ENCODE measurements at places on chromosomes 11 and 22.

- peak; percentile 40 for DNase-seq
Measured at GRCh38 chr11:5600374-5600851, 4.0 kb downstream of the TRIM6 start.

- no peak for DNase-seq
Measured at GRCh38 chr11:103997082-103997481, 39.4 kb upstream of the DDI1 start.

GRCh38 chr22:37401401-37402183, 25.7 kb downstream of the ELFN2 start:
- no peak for DNase-seq

GRCh38 chr11:93143186-93143585, 54.6 kb downstream of the SLC36A4 start:
- no peak for DNase-seq

GRCh38 chr11:79663017-79663416, 222.2 kb upstream of the TENM4 start:
- no peak for DNase-seq

DNA sequence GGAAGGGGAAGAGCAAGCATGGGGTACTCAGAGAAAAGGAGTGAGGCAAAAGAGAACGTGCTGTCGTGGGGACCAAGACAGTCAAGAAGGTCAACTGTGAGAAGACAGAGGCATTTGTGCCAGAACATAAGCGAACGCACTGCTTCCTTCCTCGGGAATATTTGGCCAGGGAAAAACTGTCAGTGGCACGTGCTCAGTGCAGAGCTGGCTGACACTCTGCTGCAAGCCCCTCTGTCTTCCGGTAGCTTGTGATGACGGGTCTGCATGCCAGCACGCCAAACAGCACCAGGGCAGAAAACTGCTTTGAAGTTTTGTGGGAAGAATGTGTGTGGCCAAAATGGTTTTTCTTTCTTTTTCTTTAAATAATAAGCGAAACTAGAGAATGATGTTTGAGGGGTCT, 60.6 kb downstream of the SMCO4 start:
- DNase-seq, result no peak

- DNase-seq, result no peak
Measured at GRCh38 chr22:28018461-28018927, 99.4 kb upstream of the PITPNB start.

DNA sequence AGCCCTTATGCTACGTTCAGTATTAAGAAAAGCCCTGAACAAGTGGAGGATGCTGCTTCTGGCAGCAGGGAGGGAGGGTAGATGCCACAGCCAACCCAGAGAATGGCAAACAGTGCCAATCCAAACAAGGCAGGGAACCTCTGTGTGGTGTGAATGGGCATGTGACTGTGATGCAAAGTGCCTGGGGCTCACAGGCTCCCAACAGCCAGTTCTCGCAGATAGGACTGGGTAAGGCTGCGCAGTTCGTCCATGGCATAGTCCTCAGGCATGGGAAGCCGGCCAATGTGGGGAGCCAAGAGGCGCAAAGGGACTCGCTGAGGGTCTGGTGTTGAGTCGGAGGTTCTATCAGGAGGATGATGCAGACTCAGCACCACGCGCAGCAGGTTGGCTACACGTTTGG, 4.8 kb upstream of the CHRNA10 start:
- no peak for DNase-seq

GRCh38 chr11:119830400-119830799, 101.4 kb upstream of the NECTIN1 start:
- no peak for DNase-seq

GRCh38 chr11:76747915-76748860, 35.0 kb upstream of the TSKU start:
- DNase-seq, result no peak

- DNase-seq, result no peak
Measured at GRCh38 chr11:34411791-34412190, 26.9 kb upstream of the CAT start.

- DNase-seq, result no peak
Measured at GRCh38 chr22:36886016-36886415, 25.2 kb downstream of the NCF4 start.

DNA sequence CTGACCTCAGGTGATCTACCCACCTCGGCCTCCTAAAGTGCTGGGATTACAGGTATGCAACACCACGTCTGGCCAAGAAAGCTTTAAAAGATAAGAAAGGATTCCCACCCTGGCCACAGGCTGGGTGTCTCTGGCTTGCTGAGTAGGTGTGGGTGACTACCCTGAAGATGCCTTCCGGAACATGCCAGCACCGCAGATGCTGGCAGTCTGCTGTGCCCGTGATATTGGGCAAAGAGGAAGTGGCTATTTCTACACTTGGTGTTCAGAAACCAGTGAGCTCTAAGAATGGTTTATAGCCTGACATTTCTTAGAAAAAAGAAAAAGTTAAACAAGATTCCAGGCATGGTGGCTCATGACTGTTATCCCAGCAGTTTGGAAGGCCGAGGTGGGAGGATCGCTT, 6.1 kb downstream of the MRPL11 start:
- no peak for DNase-seq

DNA sequence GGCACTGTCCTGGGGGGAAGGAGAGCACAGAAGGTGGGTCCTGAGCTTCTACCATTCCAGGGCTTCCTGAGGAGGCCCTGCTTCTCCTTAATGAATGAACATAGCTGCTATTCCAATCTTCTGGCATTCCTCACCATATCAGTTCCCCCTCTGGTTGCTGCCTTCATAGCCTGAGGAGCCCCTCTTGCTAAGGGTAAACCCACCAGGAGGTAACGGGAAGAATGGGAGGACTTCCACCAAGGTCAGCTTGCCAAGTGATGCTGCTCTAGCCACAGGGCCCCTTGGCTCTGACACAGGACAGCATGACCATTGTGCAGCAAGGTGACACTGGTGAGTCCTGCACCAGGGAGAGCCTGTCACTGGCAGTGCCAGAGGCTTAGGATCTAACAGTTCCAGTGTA, 1022.5 kb downstream of the TBC1D22A start:
- DNase-seq, result no peak

DNA sequence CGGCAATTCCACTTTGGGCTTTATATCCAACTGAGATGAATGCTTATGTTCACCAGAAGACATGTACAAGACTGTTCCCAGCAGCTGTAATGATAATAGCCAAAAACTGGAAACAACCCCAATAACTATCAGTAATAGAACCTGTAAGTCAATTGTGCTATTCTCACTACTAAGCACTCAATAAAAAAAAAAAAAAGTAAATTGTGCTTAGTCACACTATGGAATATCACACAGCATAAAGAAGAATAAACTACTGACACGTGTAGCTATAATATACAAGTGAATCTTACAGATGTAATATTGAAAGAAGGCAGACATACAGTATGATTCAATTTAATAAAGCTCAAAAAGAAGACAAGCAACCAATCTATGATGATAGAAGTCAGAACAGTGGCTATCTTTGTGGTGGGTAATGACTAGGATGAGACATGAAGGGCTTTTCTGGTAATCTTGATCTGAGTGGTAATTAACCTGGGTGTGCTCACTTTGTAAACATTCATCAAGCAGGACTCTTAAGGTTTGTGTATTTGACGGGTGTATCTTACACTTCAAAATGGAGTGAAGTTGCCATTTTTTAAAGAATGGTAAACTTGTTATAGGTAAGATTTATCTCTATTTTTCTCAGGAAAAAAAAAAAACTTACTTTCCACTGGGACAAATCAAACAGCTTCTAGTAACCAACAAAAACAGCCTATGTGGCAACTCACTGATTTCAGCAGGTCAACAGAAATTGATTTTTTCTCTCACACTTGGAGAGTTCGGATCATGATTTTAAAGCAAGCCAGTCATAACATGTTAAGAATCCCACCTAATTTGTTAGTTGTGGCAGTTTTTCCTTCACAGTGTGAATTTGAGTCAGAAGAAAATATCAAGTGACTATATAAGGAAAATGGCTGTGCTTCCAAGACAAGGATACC, 84.2 kb downstream of the CCDC83 start:
- DNase-seq, result no peak

DNA sequence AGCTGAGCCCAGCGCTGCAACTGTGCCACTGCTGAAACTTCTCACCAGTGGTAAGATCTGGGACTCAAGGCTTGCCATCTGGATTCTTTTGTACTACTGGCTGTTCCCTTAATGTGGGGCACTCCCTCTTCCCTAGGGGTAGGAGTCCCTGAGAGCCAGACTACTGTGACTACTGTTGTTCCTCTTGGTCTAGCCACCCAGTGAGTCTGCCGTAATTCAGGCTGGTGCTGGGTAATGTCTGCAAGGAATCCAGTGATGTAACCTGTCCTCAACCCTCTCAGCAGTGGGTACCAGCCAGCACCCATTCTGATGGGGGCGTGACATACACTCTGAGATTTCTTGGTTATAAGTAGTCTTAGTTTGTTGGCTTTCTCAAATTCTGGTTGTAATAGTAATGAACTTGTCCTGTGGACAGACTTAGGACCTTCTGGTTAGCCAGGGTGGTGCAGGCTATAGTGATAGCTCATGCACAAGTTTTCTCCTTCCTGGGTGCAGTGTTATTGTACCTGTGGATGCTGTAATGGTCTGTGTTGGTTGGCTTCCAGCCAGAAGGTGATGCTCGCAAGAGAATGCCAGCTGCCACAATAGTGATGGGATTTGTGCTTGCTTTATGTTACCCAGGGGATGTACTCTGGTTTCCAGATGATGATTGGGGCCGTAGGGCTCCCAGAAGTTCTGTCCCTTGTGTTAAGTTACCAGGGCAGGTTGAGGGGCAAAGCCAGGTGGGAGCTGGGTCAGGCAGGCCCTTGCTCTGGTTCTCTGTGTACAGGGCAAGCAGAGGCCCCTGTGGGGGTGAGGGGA, 65.5 kb downstream of the ARHGAP42 start:
- DNase-seq, result no peak

DNA sequence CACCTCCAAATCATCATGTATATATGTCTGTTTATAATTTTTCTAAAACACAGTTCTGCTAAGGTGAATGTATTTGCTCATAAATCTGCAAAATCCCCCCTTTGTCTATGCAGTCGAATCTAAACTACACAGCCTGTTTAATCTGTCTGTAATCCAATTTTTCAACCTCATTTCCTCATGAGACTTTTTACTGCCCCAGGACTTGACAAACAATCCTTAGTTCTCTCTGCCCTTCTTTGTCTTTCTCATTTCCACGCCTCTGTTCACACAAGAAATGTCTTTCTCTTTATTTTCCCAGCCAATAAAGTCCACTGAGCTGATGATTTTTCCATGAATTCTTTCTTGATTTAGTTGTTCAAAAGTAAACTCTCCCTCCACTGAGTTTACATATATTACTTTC, 1154.3 kb downstream of the FAM181B start:
- no peak for DNase-seq

GRCh38 chr22:31768422-31769059, 14.7 kb downstream of the DEPDC5 start:
- DNase-seq, result no peak

- no peak for DNase-seq
Measured at GRCh38 chr11:114058026-114058706, 1.3 kb upstream of the ZBTB16 start.

GRCh38 chr11:107446822-107447431, 10.7 kb downstream of the CWF19L2 start:
- DNase-seq, result no peak

DNA sequence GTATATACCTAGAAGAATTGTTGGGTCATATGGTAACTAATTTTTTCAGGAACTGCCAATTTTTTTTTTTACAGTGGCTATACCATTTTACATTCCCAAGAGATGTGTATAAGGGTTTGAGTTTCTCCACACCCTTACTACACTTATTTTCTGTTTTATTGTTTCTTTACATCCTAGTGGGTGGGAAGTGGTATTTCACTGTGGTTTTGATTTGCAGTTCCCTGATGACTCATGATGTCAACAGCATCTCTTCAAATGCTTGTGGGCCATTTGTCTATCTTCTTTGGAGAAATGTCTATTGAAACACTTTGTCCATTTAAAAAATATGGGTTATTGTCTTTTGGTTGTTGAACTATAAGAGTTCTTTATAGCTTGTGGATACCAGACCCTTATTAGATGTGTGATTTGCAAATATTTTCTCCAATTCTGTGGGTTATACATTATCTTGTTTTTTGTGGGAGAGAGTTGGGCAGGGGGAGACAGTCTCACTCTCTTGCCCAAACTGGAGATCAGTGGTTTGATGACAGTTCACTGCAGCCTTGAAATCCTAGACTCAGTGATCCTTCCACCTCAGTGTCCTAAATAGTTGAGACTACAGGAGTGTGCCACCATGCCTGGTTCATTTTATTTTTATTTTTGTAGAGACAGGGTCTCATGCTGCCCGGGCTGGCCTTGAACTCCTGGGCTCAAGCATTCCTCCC, 30.3 kb upstream of the PISD start:
- DNase-seq, result no peak

DNA sequence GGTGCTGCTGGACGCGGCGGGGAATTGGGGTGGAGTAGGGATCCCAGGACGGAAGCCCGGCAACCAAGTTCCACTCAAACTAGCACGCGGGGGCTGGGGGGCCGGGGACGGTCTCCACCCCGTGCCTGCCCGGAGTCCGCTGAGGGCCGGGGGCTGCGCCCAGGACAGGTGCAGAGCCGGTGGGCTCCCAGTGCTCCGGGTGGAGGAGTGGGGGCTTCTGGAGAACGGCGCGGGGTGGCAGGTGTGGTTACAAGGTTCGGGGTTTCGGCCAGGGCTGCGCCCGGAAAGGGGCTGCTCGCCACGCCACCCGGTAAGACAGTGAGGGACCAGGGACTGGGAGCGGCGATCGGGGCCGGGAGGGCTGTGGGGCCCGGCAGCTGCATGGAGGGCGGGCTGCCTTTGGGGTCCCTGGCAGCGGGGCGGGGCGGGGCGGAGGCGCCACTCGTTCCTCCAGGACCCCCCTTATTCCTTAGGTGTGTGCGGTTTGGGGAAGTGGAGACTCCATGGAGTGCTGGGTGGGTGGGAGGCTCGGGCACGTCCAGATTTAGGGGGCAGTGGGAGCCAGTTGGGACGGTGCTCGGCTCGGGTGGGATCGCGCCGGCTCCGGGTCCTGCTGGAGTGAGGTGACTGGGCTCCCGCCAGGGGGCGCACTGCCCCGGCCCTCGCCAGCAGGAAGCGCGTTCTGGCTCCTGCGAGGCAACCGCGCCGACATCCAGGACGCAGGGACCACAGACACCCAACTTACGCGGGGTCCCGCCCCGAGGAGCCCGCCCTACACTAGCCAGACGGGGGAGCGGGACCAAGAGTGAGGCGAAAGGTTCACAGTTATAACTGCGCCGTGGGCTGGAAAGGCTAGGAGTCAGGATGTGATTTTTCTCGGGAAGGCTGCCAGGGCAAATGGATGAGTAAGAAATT, 868 bp downstream of the TSPAN18 start:
- peak; percentile 77 for DNase-seq

GRCh38 chr22:42623301-42623751, 8.6 kb upstream of the POLDIP3 start:
- no peak for DNase-seq

DNA sequence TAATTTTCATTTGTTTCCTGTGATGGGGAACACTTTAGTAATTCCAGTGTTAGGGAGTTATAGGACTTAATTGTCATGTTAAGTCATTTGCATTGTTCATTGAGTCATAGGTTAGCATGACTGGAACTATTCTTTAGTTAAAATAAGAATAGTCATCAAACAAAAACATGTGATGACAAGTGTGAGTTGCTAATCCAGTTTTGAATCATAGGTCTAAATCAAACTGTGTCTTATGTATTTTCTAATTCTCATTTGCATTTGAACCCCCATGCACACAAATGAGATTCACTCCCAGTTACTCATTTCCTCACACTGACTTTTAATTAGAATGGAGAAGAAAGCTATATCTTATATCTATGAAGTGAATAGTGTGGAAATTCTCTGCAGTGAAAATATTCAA, 405.6 kb downstream of the LRRC4C start:
- DNase-seq, result no peak

Data from activated CD4-positive, alpha-beta T cell treated with anti-CD3 and anti-CD28 coated beads for 24 hours (primary cell).